ENCODE measurements at places on chromosomes 13 and 19.

- no peak for DNase-seq
Measured at GRCh38 chr13:95269756-95270155, 31.5 kb downstream of the ABCC4 start.

GRCh38 chr13:76654263-76654662 lies 231.9 kb downstream of the KCTD12 start:
- no peak for DNase-seq

DNA sequence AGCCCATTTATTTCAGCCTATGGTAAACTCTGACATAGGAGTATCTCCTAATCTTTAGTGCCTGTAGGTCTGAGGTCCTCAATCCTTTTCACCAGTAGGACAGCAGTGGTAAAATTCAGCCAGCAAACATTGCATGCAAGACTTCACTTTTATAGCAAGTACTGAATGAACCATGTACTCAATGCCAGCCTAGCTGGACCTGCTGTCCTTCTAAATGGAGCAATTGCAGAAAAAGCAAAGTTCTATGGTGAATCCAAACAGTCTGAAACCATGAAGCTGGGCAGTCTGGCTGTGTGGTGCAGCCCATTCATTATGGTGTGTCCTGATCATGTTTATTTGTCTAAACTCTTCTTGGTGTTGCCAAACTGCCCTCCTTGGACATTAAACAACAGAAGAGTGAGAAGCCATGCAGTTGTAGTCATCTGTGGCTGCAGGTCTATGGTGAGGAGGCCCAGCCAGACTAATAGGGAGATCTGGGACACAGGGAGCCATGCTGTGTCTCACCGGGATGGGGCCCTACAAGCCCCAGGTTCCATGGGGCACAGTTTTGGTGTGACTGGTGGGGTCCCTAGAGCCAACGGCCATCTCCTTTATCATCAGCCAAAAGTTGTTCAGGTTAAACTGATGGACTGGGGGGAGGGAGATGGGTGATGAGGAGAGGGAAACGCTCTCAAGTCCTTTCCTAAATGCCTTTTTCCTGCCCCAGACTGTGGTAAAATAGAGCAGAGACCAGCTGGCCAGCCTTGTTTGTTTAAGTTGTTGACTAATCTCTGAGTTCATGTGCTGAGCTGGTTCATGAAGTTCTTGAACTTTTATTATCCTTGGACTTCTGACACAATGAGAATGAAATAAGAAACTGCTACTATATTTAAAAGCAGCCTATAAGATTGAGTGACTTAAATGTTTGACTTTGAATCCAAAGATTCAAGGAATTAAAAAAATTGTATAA lies 20.6 kb upstream of the TNFSF11 start:
- DNase-seq: no peak

DNA sequence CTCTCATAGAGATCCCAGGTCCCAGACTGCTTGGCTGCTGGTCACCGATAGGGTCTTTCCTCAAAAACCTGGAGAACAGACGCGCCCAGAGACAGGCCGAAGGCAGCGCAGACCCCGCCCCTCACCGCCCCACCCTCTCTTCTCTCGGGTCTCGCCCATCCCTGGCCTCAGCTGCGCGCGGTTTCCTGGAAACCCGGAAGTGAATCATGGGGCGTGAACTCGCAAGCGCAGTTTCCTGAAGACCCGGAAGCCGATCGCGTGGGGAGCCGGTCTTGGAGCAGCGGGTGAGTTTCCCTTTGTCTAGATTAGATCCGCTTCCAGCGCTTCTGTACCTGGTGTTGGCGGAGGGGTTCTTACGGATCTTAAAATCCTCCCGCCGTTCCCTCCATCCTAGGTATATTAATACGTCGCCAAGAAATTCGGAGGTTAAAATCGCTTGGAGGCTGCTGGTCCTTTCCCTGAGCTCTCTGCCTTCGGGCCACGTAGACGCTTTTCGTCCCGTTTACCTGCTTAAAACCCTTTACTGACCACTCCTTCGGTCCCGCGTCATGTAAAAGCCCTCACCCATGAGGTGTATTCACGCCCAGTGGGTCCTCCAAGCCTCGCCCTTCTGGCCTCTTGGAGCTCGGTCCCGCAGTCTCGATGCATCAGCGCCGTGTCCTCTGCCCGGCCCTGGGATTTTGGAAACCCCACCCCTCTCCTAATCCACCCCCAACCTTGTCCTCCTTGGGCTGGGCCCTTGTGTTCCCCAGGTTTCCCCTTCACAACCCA lies at the start of gene ZNF578:
TSS of gene ZNF578 (plus strand) at position 230 of the 771 bp plus-strand sequence. CDS start 48,293 bp downstream, outside the sequence.
- DNase-seq: peak; percentile 61

GRCh38 chr13:65090186-65090585 lies 2139.9 kb downstream of the PCDH9 start:
- DNase-seq: no peak

GRCh38 chr13:64099994-64100393 lies 2684.3 kb upstream of the PCDH20 start:
- no peak for DNase-seq

GRCh38 chr13:46113596-46113995 lies 8.8 kb upstream of the CPB2 start:
- peak; percentile 14 for DNase-seq
